ENCODE measurements at places on chromosomes 6 and 20.

GRCh38 chr20:25418776-25419175 lies 11.3 kb downstream of the GINS1 start:
- DNase-seq, result no peak

DNA sequence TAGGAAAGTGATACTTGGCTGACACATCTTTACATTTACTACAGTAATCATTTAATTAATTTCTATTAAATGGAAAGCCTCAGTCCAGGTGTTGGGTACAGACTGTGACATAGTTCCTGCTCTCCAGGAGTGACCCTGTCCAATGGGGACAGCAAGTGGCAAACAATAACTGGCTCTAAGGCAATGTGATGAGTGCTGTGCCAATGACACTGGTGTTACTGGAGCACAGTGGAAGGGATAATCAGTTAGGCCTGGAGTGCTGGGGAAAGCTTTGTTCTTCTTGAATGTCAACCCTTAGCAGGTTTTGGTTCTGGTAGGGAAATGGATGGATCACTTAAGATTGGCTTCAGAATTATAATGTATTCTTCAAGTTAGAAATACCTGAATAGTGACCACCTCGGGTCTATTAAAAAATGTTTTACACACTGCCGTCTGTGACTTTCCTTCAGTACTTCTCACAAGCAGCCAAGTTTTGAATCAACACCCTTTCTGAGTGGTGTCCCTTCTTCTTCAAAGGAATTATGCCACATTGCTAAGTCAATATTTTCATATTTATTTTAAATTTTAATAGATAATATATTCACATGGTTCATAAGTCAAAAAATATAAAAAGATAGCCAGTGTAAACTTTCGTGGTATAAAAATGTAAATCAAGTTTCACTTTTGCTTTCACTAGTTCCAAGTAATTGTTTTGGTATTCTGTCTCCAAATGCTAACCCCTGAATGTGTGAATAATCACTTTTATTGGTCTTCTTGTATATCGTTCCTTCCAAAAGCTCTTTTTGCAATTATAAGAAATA lies 9.6 kb downstream of the CMTR1 start:
- no peak for DNase-seq

- DNase-seq, result no peak
Measured at GRCh38 chr6:170405311-170405975, 98.9 kb downstream of the FAM120B start.

- no peak for DNase-seq
Measured at GRCh38 chr20:43006651-43007375, 182.9 kb downstream of the PTPRT start.

DNA sequence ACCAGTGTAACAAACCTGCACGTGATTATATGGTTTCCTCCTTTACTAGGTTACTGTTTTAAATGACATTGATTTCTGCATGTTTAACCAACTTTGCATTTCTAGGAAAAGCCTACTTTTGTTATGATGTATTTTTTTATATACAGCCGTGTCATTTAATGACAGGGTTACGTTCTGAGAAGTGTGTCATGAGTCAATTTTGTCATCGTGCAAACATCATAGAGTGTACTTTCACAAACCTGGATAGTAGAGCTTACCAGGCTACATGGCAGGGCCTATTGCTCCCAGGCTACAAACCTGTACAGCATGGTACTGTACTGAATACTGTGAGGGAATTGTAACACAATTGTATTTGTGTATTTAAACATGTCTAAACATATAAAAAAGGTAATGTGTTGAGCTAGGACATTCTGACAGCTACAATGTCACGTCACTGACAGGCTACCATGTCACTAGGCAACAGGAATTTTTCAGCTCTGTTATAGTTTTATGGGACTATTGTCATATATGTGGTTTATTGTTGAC lies 205.3 kb downstream of the PRL start:
- no peak for DNase-seq

GRCh38 chr20:1800777-1801176 lies 94.4 kb upstream of the SIRPA start:
- no peak for DNase-seq

GRCh38 chr20:52252664-52253063 lies 61.1 kb upstream of the ZFP64 start:
- no peak for DNase-seq

DNA sequence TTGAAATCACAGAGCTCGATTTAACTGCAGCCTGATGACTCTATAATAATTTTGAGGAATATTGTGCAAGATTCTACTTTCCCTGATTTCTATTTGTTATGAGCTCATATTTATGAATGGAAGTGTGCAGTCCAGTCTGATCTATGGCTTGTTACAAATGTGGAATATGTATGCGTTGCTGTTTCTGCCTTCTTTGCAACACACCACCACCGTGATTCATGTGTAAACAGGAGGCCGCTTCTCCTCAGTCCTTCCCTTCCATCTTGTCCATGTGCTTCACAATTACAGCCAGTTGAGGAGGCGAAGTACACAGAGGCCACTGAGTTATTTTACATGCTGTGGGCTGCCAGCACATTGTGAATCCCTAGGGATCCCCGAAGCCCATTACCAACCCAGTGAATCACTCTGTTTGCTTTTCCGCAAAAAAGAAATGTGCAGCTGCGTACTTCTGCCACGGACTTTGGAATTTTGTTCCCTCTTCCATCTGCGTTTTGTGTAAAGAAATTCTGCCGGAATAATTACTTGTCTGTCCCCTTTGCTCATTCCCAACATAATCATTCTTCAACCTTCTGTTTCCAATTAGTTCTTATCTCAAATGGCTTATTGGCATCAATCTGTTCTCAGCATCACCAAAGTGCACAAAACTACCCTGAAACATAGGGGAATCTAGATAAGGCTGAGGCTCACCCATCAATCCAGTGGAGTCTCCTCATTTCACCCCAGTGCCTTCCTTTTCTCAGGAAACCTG lies 551.6 kb upstream of the CITED2 start:
- no peak for DNase-seq

- peak; percentile 48 for DNase-seq
Measured at GRCh38 chr6:168956884-168957730, 296.5 kb downstream of the THBS2 start.

DNA sequence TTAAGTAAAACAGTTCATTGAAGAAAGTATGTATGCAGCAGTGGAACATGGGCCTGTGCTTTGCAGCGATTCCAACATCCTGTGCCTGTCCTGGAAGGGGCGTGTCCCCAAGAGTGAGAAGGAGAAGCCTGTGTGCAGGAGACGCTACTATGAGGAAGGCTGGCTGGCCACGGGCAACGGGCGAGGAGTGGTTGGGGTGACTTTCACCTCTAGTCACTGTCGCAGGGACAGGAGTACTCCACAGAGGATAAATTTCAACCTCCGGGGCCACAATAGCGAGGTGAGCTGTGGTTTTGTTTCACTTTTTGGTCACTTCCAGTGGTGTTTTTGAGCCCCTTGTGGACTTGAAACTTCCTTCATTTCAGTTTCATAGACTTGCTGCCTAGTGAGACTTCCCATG lies 1.7 kb downstream of the TULP4 start:
- peak; percentile 45 for DNase-seq

GRCh38 chr20:22863826-22864225 lies 171.3 kb upstream of the SSTR4 start:
- no peak for DNase-seq

DNA sequence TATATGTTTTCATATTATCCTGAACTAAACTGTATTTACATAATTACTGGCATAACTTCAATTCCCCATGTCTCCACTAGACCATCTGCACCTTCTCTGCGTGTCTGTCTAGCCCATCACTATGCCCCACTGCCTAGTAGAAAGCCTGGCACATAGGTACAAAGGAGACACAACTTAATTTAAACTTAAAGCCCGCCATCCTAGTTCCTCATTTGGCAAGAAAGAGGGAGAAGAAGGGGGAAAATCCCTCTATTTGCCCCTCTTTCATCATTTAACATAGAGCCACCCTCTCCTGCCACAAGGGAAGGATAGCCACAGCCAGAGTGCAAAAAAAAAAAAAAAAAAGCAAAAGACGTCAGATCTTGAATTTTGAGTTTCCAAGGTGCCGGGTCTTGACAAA lies 1.8 kb downstream of the PKIG start:
- DNase-seq, result no peak

GRCh38 chr6:154353626-154354025 lies 3.0 kb downstream of the IPCEF1 start:
- no peak for DNase-seq

DNA sequence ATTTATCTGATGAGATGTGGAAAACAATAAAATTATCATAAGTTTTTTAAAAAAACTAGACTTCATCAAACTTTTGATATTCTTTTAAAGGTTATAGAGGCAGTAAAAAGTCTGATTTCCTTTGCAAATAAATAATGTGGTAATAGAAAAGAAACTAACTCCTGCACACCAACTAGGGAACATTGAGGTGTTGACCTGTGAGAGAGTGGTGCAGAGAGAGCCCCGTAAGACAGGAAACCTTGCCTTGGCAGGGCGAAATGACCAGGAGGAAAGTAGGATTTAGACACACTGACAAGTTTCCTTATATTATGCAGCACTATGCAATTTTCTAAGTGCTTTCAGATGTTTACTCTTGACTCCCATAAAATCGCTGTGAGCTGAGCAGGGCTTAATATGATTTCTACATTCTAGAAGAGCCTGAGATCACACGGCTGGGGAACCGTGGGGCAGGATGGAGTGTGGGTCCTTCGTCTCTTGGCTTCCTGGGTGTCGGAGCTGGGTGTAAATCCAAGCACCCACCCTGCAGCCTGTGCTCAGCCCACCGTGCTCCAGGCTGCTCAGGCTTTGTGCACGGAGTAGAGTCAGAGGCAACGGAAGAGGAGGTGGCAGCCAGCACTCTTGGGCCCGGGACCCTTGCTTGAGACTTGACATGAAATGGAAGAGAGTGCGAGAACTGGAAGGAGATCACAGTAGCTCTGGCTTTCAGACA lies 61.3 kb upstream of the FOXQ1 start:
- DNase-seq, result no peak

DNA sequence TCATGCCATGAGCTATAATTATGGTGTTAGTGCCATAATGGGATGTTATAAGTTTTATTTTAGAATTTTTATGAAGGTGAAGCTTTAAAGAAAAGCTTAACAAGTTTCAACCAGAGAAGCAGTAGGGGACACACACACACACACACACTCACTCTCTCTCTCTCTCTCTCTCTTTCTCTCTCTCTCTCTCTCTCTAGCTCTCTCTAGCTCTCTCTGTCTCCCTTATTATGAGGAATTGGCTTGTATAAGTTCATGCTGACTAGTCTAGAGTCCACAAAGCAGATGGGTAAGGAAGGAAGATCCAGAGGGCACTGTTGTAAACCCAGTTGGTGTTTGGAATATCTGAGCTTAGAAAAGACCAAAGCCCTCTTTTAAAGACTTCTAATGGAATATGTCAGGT lies 102.4 kb downstream of the QKI start:
- DNase-seq, result no peak

GRCh38 chr6:44428682-44429081 lies 41.2 kb downstream of the CDC5L start:
- DNase-seq, result no peak

- DNase-seq, result no peak
Measured at GRCh38 chr6:25377664-25378063, 98.5 kb downstream of the CARMIL1 start.

- no peak for DNase-seq
Measured at GRCh38 chr6:52929321-52930164, 20.0 kb upstream of the GSTA3 start.

DNA sequence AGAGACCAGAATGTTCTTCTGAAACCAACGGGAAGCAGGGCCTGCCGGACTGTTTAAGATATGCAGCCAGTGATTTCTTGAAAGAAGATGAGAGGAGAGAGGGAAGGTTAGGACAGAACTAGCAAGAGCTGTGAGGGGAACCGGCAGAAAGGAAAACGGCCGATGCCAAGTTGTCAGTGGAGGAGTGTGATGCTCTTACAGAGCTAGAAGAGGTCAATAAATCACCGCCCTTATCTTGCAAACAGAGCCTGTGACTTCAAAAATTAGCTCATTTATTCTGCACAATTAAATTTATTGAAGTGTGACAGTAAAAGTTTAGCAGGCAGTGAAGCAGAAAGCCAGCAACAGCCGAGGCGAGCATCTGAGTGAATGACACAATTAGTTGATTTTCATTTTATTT lies 509.5 kb upstream of the ID4 start:
- no peak for DNase-seq
